ENCODE measurements at places on chromosomes 6 and 20.

DNA sequence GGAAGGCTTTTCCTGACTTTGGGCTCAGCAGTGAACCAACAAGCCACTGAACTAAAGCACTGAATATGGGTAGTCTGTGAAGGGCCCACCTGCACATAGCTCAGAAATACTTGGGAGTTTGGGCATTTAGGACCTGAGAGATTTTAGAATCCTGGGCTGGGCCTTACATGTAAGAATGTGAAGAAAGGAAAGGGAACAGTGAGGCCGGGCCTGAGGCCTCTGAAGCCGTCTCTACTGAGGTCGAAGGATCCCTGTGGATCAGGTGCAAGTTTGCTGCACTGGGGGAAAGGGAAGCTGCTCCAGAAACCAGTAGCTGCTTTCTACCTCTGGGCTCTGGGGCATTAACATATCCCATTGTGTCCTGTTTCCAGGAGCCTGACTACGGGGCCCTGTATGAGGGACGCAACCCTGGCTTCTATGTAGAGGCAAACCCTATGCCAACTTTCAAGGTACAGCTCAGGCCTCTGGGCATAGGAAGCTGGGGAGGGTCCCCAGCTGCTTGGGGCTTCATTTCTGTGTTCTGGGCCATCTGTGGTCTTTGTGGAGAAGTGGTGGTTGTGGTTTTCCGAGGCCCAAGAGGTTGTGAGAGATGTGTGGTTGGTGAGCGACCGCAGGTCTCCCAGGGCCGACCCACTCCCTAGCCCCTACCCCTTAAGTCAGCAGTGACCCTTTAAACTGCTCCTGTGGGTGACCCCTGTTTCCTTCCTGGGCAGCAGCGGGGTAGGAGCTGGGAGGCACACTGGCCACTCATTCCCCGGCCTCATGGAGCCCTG lies 30.3 kb downstream of the PLCG1 start:
- DNase-seq: peak; percentile 64

GRCh38 chr20:61092251-61092650 lies 159.8 kb upstream of the CDH4 start:
- DNase-seq: no peak

GRCh38 chr6:4778086-4778485 lies 1.9 kb downstream of the CDYL start:
- peak; percentile 34 for DNase-seq

DNA sequence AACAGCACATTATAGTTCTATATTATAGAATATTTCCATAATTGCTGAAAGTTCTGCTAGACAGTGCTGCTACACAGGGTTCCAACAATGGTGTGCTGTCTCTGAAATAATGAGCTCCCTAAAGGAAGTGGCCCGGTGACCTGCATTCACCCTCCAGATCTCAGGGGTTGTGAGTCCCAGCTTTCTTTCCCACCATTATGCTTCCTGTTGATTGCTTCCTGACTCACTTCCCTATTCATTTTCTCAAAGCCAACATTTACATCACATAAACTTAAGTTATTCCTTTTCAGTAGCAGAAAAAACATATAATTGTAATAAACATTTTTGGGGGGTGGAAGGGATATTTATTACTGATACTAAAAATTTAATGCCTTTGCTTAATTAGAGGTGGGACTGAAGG lies 12.9 kb upstream of the CCN6 start:
- DNase-seq: no peak

DNA sequence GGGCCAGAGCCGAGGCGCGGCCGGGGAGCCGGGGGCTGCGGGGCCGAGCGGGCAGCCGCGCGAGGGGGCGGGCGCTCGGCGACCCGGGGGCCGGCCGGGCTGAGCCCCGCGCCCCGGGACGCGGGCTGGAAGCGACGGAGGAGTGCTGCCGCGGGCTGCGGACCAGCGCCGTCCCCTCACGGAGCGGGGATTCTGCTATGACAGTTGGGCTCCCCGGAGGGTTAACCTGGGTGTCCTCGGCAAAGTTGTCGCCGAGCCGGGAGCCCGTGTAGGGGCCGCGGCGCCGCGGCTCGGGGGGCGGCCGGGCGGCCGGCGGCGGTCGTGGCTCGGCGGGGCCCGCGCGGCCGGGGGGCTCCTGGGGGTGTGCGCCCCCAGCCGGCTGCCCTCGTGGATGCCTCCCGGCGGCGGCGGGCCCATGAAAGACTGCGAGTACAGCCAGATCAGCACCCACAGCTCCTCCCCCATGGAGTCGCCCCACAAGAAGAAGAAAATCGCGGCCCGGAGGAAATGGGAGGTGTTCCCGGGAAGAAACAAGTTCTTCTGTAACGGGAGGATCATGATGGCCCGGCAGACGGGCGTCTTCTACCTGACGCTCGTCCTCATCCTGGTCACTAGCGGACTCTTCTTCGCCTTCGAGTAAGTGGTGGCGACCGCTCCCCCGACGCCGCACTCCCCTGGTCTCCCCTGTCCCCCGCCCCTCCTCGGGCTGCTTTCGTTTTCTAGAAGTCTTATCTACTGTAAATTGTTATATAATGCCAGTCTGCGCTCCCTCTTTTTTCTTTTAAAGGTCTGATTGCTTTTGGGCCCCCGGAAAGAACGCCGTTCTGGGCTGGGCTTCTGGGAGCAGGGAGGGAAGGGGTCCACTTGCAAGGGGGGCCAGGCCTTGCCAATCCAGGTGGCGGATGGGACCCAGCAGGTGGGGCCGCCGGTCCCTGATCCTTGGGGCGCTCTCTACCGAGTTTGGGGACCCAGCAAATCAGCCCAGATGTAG lies 936 bp downstream of the ZDHHC14 start:
- peak; percentile 80 for DNase-seq

- no peak for DNase-seq
Observed at GRCh38 chr6:37761554-37762271, 57.8 kb upstream of the ZFAND3 start.

DNA sequence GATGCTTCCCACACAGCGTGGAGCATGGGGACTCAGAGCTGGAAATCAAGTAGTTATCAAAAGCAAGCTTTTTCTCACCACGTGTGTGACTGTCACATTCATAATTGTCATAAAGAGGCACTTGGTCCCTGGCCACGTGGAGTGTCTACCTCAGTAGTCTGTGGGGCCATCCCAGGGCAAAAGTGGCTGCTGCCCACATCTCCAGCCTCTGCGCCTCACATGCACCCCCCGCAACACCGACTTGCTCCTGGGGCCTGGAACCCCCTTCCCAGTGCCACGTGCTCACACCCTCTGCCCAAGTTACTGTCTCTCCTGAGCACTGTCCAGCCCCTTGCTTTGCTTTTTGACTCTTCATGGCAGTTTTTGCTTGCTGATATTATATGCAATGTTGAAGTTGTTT lies 133.2 kb upstream of the SNX9 start:
- DNase-seq: no peak

DNA sequence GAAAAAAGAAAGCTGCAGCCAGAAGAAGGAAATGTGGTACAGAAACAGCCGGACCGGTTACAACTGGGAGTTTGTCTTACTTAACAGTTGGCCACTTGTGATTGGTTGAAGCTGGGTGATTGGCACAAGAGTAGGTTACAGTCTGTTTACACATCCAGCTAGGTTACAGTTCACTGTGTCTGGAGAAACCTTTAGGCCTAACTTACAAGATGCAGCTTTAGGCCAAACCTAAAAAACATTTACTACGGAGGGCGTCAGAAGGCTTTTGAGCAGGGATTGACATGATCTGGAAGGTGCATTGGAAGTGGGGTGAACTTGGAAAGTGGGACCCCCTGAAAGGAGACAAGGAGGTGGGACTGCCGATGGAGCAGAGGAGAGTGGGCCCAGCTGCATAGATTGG lies 122.3 kb downstream of the BANF2 start:
- DNase-seq: peak; percentile 66

- no peak for DNase-seq
Observed at GRCh38 chr20:440636-441035, 21.7 kb downstream of the TBC1D20 start.

- no peak for DNase-seq
Observed at GRCh38 chr6:135072753-135073152, 18.1 kb upstream of the HBS1L start.

DNA sequence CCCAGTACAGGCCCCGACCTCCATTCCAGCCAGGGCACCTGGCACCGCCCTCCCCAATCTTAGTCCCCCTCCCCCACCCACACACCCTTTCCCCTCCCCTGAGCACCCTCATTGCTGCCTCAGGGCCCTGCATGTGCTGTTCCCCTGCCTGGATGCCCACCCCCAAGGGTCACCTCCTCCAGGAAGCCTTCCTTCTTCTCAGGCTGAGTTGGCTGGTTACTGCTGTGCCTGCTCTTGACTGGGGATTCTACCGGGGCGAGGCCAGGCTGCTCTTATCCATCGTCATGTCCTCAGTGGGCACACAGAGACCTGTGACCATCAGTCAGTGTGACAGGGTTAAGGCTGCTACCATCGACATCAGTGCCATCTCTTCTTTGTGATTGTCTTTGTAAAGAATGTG lies 23.6 kb downstream of the BHLHE23 start:
- DNase-seq: no peak

GRCh38 chr6:36559011-36559793 lies 11.9 kb upstream of the STK38 start:
- DNase-seq: no peak

- DNase-seq: no peak
Observed at GRCh38 chr20:62359491-62360121, 7.5 kb downstream of the LAMA5 start.

DNA sequence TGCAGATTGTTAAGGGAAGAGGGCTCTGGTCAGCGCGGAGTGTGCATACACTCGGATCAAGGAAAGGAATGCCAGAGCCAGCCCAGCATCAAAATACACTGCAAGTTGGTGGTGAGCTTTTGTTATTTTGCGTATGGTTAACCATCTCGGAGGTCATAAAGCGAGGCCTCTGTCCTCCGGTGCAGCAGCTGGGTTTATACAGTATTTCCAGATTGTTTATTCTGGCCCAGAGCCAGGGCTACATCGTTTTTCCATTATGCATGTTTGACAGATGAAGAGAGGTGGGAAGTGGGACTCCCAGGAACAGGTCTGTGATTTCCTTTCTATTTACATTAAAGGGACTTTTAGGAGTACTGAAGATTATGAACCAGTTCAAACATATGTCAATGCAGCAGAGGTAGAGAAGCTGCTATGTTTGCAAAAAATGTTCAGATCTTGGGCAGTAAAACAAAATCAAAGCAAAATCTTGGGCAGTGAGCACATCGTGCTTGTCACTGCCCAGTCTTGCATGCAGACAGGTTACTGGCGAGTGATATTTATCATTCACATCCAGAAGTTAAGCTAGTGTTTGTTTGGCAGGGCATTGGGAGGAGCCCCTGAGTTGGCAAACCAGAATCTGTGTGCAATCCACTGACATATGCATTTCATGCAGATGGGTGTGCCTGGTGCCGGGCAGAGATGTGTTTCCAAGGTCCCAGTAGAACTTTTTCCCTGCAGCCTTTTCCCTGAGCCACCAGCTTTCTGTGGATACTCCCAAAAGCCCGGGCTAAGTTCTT lies 256.3 kb upstream of the TAB2 start:
- peak; percentile 64 for DNase-seq

DNA sequence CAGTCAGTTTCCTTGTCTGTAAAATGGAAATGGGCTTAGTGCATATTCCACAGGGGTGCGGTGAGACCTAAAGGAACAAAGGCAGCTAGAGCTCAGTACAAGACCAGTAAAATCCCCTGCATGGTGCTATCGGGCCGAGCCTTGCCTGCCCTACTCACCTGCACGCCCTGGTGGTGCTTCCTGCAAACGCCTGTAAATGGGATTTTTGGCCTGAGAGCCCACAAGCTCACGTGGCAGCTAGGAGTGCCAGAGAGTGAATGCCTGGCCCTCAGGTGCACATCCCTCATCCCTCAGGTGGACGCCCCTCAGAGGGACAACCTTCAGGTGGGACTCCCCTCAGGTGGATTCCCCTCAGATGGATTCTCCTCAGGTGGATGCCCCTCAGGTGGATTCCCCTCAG lies 48.0 kb upstream of the VSX1 start:
- DNase-seq: peak; percentile 4

DNA sequence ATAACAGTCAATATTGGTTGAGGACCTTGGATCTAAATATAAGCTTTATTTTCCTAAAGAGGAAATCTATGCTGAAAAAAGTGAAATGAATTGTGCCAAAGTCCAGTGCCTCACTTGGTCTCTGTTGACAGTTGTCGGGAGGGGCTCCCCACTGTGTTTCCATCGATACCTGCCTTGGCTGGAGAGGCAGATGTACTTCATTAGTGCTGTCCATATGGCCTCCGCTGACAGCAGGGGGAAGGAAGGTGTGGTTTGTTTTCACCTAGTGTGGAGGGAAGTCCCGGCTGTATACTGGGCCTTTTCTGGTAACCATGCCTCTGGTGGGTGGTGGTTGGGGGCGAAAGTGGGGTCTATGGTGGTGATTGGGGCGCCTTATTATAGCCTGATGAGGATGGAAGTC lies 42.7 kb downstream of the CD2AP start:
- no peak for DNase-seq

Measured in hematopoietic multipotent progenitor cell treated with erythropoietin and hydrocortisone succinate and interleukin-3 and kit ligand, for 4 days (in vitro differentiated cells).